ENCODE measurements at places on chromosomes 1 and 21. TPM values are rescaled to one million over a fixed set of nuclear protein-coding genes. Genes with fewer than 3 reads are reported as not detected.

The GJB3 gene
- 274 TPM for total RNA-seq

The SLC44A3 gene
- total RNA-seq = 1.5 TPM

The NR1I3 gene
- total RNA-seq = not detected

The BRDT gene
- not detected for total RNA-seq

The KCNE2 gene
- not detected for total RNA-seq

The C1orf94 gene
- not detected for total RNA-seq

The LGALS8 gene
- 24.6 TPM for total RNA-seq

The CRYBG2 gene
- 3.3 TPM for total RNA-seq

The LAPTM5 gene
- 0.42 TPM for total RNA-seq

The RCC2 gene
- total RNA-seq = 104 TPM

The PTPN22 gene
- total RNA-seq = 0.39 TPM

The PROX1 gene
- total RNA-seq = 0.16 TPM

The FCN3 gene
- not detected for total RNA-seq

The ELF3 gene
- total RNA-seq = not detected

The SHISAL2A gene
- not detected for total RNA-seq

The HMGN2 gene
- total RNA-seq = 268 TPM

The FAM3B gene
- not detected for total RNA-seq

The NKAIN1 gene
- total RNA-seq = not detected

The SLC1A7 gene
- total RNA-seq = not detected

The CZIB gene
- 52.0 TPM for total RNA-seq

The PCAT6 gene
- total RNA-seq = not detected

The GBP4 gene
- total RNA-seq = 0.04 TPM

The DAB1 gene
- total RNA-seq = not detected

The FAM72B gene
- 2.5 TPM for total RNA-seq

The CELA3A gene
- total RNA-seq = not detected

The HMGN1 gene
- 406 TPM for total RNA-seq

The LENEP gene
- not detected for total RNA-seq

The KCNE1 gene
- total RNA-seq = 0.38 TPM

The LMX1A gene
- total RNA-seq = not detected

The AKR7A2 gene
- 120 TPM for total RNA-seq

The HHAT gene
- 1.4 TPM for total RNA-seq

The OR2L5 gene
- total RNA-seq = not detected

The ZNHIT6 gene
- total RNA-seq = 8.5 TPM

The LAMC1 gene
- 123 TPM for total RNA-seq

The SPRR2E gene
- not detected for total RNA-seq

Data from hair follicular keratinocyte (primary cell).